ENCODE measurements at places on chromosomes 12 and 14.

DNA sequence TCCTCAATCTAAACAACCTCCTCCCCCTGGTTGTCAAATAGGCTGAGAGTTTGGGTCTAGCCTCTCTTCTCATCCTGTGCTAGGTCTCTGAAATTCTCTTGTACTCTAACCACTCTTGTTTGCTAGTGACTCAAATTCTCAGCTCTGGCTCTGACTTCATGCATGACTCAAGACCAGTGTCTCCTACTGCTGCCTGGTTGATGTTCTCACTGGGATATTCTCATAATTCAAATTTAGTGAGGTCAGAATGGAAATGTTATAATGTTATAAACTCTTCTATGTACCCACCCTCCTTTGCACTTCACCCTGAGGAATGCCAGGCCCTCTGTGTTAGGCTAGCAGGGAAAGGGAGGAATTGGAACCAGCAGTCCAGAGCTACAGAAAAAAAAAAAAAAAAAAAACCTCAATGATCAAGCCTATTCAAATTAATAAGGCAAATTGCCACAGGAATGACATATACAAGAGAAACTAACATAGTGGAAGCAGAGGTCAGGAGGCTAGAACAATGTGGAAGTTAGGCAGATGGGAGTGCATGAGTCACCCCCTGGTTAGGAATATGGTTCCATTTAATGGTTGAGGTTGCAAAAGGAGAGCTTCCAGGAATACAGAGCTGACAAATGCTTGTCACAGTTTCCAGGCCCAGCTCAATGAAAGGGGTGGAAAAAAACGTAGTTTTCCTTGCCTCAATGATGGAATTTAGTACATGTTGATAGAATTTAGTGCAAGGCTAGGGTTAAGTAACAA, 459.5 kb downstream of the RMST start:
- no peak for DNase-seq

DNA sequence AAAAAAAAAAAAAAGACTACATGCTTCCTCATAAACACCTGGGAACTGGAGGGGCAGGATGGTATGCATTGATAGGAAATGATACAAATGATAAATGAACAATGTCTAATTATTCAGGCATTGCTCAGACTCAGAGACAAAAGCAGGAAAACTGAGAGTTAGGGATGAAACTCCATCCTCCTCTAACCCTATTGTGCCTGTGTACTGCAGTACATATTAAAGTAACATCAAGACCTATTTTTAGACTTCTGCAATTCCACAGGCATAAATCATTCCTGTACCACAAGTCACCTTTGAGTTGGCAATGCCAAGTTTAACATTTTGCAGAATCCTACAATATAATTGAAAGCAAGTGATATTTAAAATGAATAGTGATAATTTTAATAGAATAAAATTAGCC, 156.5 kb upstream of the USP15 start:
- no peak for DNase-seq

- DNase-seq: no peak
Measured at GRCh38 chr14:73221945-73222344, 15.4 kb upstream of the PAPLN start.

- DNase-seq: no peak
Measured at GRCh38 chr12:117098024-117098360, 1.2 kb downstream of the TESC start.

DNA sequence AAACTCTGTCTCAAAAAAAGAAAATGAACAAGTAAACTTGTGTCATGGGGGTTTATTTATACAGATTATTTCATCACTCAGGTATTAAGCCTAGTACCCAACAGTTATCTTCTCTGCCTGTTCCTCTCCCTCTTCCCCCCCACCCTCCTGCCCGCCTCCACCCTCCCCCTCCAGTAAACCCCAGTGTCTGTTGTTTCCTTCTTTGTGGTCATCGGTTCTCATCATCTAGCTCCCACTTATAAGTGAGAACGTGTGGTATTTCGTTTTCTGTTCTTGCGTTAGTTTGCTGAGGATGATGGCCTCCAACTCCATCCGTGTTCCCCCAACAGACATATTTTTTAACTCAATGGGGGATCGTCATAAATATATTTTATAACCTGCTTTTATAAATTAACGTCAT, 12.3 kb downstream of the IL31 start:
- DNase-seq: no peak

DNA sequence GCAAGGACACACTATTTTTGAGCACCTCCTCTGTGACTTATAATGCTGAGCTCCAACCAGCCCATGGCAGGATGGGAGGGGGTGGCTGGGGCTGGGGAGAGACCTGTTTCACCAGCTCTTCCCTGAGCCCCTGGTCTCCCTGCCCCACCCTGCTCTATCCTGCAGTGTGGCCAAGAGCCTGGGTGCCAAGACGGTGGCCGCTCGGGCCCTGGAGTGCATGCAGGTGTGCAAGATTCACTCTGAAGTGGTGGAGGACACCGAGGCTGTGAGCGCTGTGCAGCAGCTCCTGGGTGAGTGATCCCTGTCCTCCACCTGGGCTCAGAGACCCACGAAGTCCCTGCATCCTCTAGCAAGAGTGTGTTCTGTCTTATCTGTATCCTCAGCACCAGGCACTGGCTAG, 14.4 kb downstream of the SDSL start:
- DNase-seq: no peak

DNA sequence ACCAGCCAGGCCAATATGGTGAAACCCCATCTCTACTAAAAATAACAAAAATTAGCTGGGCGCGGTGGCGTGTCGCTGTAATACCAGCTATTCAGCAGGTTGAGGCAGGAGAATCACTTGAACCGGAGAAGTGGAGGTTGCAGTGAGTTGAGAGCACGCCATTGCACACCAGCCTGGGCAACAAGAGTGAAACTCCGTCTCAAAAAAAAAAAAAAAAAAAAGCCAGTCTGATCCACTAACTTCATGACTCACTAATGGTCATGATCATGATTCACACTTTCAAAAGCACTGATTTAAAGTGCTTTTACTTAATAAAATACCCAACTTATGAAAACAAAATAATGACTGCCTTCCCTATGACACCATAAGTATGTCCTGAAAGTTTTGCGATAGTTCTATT, 38.4 kb upstream of the CPM start:
- no peak for DNase-seq

GRCh38 chr14:92471919-92472318, 41.7 kb upstream of the RIN3 start:
- no peak for DNase-seq

DNA sequence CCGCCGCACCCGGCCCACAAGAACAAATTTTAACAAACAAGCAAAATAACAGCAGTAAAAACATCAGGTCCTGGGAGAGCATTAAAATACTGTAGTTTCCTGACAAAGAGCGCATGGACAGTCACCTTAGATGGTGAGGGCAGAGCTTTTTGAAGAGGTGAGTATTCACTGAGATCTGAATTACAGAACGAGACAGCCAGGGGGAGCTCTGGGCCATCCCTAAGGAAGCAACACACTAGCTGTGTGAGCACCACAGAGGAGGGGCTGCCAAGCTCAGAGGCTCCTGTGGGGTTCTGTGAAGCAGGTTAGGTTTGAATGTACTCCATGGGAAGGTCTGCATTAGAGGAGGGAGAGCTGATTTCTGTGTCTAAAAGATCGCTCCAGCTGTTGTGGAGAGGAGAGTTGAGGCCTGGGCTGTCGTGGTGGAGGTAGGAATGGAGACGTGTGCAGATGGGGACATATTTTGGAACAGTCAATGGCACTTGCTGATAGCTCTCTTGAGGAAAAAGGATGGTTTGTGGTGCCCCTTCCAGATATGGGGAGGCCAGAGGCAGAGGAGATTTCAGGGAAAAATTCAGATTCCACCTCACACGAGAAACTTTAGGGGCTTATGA, 72.9 kb downstream of the TRAFD1 start:
- DNase-seq: no peak

DNA sequence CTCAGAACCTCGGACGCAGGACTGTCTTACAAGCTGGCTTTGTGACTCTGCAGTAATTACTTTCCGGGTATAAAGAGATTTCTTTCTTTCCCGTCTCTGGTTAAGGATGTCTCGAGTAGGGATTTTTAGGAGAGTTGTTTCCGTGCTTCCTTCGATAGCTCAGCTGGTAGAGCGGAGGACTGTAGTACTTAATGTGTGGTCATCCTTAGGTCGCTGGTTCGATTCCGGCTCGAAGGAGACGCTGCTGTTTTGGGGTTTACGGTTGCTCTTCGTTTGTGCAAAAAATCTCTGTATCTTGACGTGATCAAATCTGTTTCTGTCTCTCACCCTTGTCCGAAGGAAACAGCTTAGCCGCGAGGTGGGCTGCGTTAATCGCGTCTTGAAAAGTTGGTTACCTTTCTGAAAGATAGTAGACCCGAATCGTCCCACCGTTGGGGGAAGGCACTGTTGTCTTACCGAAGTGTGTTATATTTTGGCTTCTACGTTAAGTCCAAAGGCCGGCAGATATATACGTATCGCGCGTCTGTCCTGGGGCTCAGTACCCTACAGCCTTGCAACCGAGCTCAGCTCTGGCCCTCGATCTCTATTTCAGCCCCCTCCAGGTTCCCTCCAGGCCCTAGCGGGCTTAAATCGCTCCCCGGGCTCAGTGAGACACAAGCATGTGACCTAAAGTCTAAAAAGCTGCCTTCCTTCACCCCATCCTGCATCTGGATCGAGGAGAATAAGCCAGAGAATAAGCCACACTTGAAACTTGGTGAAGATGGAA, 1.1 kb upstream of the RNASE4 start:
- DNase-seq: peak; percentile 64

DNA sequence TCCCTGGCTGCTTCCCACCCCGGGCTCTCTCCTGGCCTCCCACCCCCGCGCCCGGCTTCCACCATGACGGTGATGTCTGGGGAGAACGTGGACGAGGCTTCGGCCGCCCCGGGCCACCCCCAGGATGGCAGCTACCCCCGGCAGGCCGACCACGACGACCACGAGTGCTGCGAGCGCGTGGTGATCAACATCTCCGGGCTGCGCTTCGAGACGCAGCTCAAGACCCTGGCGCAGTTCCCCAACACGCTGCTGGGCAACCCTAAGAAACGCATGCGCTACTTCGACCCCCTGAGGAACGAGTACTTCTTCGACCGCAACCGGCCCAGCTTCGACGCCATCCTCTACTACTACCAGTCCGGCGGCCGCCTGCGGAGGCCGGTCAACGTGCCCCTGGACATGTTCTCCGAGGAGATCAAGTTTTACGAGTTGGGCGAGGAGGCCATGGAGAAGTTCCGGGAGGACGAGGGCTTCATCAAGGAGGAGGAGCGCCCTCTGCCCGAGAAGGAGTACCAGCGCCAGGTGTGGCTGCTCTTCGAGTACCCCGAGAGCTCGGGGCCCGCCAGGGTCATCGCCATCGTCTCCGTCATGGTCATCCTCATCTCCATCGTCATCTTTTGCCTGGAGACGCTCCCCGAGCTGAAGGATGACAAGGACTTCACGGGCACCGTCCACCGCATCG, 1.8 kb downstream of the KCNA1 start:
- no peak for DNase-seq

GRCh38 chr12:104637604-104638003, 180.9 kb downstream of the CHST11 start:
- DNase-seq: no peak

GRCh38 chr12:4587108-4587507, 25.1 kb downstream of the DYRK4 start:
- DNase-seq: no peak

- DNase-seq: no peak
Measured at GRCh38 chr12:51868821-51869495, 18.9 kb upstream of the ANKRD33 start.

GRCh38 chr14:24183014-24183481, 5.6 kb downstream of the IPO4 start:
- no peak for DNase-seq

- DNase-seq: no peak
Measured at GRCh38 chr12:53985994-53986685, 1.2 kb downstream of the HOXC10 start.

GRCh38 chr12:107431942-107432341, 253.7 kb upstream of the PWP1 start:
- no peak for DNase-seq

- no peak for DNase-seq
Measured at GRCh38 chr12:41715256-41715655, 429.4 kb downstream of the GXYLT1 start.

GRCh38 chr12:2284857-2285256, 232.1 kb downstream of the CACNA1C start:
- DNase-seq: no peak

DNA sequence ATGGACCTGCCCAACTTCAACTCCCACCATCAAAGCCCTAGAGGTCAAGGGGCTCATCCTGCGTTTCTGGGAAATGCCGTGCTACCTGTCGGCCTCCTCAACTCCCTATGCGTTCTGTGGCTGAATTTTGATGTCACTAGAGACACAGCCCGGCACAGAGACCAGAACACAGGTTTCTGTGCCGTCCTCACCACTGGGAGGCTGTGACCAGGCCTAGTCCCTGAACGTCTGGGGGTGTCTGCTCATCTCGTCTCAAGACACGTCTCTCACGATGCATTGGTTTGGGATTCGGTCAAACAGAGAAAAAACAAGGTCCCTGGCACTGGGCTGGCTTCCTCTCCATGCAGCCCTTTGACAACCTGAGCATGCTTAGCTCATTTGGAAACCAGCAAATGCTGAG, 33.5 kb downstream of the SLC15A4 start:
- DNase-seq: no peak

DNA sequence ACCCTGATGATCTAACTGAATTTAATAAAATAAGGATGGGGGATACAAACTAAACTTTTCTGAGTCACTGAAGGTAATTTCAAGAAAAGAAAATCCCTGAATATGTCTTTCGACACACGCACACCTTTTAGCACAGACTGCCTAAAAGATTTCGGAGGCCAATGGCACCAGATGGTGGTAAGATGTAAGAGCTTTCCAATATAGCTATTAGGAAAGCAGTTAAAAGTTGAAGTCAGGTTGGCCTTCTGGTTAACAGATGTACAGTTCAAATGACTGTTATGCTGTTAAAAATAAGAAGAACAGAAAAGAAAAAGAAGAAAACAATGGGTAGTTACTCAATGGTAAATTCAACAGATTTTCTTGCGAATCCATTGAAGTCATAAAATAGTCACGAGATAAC, 80.7 kb upstream of the KRR1 start:
- no peak for DNase-seq

DNA sequence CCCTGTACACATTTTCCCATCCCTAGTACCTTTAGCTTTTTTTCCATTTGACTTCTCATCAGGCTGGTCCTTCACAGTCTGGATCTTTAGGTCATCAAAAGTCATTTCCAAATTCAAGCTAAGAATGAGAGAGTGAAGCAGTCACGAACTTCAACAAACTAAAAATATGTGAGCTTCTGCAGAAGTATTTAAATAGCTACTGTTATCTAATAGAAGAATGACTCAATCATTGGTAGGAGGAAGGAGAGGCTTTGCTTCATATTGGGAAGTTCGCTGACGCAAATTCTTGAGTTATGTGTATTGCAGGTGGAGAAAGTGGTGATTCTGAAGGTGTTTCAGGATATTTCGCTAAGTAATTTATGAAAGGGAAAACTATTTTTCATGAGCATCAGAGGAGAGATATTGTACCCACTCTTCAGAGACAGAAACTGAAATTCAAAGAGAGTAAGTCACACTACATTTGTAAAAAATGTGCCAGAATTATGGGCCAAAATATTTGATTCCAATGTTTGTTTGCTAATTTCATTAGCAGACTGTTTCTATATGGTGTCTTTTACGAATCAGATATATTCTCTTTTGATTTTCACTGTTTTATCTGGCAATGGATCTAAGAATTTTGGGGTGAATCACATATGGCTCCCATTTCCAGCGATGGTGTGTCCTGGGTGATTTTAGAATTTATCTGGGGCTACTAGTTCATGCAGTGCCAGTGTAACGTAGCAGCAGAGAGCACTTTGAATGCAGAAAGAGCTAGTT, at the start of gene OLR1:
Gene OLR1, minus strand, starts transcription at position 160 of the 756 bp plus-strand sequence. Its CDS starts 55 bp downstream, at position 105.
- DNase-seq: no peak

All from stimulated activated CD4-positive, alpha-beta T cell treated with anti-CD3 and anti-CD28 coated beads, Interleukin-1b, Interleukin-23, amount 100 ng/mL, for 1 hour (primary cell).